DMS153 (cell line): ENCODE measurements at places on chromosomes 5 and 9.

GRCh38 chr9:22622815-22623214 is 176.2 kb downstream of the DMRTA1 start:
- no peak for DNase-seq

DNA sequence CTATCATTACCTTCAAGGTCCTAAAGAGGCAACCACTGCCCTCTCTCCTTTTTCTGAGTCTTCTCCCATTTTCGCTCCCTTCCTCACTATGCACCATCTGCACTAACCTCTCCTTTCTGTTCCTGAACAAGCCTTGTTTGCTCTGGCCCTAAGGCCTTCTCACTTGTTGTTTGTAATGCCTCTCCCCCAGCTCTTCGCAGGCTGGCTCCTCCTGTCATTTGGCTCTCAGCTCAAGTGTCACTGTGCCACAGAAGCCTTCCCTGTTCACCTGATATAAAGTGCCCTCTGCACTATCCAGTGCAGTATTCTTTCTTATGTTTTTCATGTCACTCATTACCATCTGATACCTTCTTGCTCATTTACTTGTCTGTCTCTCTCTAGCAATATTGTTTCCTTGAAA is 303.7 kb downstream of the KCNN2 start:
- DNase-seq, result no peak

DNA sequence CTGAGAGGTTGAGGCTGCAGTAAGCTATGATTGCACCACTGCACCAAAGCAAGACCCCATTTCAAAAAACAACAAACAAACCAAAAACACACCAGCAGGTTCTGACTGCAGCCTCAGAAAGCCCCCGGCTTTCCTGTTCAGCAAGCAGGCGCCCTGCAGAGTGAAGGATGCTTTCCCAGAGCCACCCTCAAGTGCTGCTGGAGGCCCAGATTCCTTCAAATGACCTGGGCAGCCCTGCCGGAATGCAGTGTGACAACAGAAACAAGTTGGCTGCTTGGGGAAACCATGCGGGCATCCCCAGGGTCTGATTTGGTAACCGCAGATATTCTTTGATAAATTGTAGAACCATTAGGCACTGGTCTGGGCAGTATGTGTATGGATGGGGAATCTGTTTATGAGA is 35.7 kb upstream of the GNE start:
- DNase-seq, result no peak

- DNase-seq, result no peak
Measured at GRCh38 chr5:108543486-108543885, 161.6 kb upstream of the FBXL17 start.

- no peak for DNase-seq
Measured at GRCh38 chr9:126545106-126545505, 68.6 kb upstream of the LMX1B start.

DNA sequence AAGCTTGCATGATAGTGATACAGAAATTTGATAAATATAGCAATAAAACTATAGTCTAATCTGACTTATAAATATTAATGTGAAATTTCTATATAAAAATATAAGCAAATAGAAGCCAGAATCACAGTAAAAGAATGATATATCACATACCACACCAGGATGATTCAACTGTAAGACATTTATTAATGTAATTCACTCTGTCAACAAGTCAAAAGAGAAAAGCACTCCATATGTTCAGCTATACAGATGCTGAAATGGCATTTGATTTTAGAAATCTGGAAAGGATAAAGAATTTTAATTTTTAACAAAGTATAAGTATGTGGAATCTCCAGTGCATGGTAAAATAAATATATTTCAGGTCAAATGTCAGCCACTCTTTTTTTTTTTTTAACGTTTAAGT is 372.4 kb downstream of the KCNN2 start:
- DNase-seq, result no peak

DNA sequence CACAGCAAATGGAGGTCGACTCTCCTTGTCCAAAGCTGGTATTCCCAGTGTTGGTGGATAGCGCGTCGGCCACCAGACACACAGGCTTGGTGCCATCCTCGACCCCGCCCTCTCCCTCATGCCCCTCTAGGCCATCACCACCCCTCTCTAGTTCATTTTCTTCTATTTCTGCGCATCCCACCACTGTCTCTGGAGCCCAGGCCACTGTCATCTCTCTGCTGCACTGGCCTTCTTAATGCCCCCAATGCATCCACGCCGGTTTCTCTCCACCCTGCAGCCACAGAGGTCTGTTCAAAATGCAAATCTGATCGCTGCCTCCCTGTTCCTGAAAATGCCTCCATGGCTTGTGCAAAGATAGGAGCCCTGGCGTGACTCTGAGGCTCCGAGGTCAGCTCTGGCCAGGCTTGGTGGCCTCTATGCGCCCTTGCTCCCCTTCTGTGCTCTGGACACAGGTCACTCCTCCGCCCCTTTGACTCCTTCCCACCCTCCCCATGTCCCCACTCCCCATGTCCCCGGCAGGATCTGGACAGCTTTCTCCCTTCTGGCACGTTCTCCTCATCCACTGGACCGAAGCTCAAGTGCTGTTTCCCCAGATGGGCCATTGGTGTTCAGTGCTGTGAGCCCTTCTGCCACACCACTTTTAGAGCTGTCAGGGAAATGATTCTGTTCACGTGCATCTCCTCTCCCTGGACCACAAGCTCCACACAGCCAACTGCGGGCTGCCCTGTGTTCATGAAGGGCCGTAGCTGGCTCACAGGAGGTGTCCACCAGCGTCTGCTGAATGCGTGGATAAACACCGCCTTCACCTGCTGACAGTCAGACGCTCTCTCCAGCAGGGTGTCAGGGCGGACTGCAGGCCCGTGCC is 59.5 kb upstream of the RNF130 start:
- no peak for DNase-seq

GRCh38 chr5:178306430-178307225 is 74.0 kb upstream of the PHYKPL start:
- DNase-seq, result no peak

DNA sequence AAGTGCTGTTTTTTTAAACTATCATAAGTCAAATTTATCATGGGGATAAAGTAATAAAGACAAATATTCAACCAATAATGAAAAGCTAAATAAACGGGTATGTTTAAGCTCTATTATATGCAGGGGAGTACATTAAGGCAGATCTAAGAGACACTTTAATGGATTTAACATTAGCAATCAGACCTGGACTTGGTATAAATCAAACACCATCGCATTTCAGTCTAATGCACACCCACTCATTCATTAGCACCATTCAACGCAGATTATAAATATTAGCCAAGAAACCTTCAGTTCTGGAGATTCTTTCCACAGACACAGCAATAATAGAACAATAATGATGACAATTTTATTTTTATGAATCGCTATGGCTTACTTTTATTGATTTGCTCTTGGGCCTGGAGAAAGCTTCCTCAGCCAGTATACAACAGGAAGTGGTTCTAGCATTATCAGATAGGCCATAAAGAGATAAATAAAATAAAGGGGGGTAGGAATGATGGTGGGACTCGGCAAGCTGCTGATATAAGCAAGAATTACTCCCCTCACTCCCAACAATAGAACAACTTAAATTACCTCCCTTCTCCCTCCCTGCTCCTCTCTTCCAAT is 172.2 kb downstream of the PSAT1 start:
- no peak for DNase-seq

DNA sequence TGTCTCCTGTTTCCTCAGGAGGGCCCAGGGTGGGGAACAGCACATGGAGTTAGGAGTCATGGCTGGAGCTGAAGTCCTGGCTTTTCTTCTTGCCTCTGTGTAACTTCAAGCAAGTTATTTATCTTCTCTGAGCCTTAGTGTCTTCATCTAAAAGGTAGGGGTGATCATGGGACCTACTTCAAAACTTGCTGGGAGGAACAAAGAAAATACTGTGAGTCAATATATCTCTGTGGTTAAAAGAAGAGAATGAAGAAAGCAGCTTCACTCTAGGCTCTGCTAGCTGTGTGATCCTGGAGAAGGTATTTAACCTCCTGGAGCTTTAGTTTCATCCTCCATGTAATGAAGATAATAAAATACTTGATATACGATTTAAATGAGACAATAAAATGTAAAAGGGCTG is 26.5 kb downstream of the AFAP1L1 start:
- no peak for DNase-seq

DNA sequence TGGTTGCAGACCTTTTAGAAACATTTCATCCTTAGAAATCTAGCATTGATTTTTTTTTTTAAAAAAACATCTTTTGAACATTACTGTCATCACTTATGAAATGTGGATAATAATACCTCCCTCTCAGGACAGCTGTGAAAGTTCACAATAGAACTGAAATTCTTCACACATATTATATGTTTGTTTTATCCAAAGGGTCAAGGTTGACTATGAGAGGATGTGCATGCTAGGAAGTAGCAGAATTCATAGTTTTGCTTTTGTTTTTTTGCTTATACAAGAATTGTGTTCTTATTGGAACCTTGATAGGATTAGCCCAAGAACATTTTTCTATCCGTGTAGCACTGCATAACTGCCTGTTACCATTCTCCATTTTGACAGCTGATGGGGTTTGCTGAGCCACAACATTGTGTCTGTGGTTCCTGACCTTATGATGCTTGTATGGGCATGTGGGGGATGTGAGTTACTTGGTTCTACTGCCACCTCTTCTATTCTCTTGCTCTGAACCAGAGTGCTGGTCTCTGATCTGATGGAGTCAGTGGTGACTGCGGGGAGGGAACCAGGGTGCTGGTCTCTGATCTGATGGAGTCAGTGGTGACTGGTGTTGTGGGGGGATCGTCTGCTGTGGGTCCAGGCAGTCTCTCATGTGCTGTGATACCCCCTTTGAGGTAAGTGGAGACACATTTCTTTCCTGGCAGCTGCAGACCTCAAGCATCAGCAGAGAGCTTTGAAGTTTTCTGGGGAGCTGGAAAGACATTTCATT is 27.1 kb upstream of the ACTBL2 start:
- no peak for DNase-seq

DNA sequence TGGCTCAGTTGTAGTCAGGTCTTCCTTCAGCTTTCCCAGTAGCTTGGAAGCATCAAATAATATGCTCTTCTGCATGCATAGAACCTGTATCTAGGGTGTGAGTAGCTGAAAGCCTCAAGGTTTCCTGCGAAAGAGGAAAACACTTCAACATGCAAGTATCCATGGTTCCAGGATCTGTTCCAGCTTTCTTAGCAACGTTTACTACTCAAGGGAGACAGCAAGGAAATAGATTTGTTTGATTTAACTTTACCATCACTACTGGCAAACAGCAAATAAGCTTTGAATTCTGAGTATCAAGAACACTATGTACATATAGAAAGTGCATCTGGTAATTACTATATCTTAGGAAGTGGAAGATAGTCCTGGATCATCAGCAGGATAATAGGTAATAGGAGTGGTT is 341.0 kb downstream of the PRR16 start:
- no peak for DNase-seq

DNA sequence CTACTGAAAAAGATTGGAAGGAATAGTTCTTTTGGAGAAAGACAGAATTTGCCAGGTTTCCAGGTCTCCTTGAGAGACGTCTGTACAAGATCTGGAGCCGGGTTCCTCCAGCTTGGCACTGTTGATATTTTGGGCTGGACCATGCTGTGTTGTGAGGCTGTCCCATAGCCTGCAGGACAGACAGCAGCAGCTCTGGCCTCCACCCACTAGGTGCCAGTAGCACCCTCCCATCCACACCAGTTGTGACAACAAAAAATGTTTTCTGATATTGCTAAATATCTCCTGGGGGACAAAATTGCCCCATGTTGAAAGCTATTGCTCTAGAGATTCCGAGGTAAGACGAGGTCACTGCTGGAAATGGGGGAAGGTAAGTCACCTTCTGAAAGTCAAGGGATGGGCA is 287.7 kb upstream of the DAP start:
- DNase-seq, result no peak

DNA sequence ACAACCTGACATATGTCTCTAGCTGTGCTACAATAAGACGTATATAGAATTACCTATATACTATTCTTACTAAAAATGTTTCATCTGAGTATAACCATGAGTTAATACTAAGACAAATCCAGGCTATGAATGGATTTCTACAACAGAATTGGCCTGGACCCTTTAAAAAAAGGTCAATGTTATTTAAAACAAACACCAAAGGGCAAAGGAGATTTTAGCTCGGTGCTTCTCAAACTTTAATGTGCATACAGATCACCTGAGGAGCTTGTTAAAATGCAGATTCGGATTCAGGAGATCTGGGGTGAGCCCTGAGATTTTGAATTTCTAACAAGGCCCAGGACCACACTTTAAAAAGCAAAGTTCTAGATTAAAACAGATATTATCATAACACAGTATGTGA is 6.5 kb downstream of the TNFSF8 start:
- DNase-seq, result no peak

GRCh38 chr5:130912088-130912487 is 253.0 kb downstream of the HINT1 start:
- DNase-seq, result no peak

DNA sequence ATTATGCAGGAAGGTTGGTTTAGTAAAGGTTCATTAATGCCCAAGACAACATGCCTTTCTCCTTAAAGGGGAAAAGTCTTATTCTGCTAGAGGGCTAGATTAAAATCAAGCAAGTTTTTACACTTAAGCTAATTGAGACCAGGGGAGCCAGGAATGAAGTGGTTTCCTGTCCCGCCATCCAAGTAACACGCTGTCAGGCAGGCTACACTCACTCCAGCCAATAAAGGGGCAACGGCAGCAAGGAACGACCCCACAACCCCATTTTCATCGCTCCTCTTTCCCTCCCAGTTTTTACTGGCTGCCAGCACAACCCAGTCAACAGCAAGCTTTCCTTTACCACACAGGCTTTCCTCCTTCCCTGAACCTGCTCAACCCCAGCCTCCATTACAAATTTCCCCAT is 225.1 kb downstream of the DCP2 start:
- no peak for DNase-seq

DNA sequence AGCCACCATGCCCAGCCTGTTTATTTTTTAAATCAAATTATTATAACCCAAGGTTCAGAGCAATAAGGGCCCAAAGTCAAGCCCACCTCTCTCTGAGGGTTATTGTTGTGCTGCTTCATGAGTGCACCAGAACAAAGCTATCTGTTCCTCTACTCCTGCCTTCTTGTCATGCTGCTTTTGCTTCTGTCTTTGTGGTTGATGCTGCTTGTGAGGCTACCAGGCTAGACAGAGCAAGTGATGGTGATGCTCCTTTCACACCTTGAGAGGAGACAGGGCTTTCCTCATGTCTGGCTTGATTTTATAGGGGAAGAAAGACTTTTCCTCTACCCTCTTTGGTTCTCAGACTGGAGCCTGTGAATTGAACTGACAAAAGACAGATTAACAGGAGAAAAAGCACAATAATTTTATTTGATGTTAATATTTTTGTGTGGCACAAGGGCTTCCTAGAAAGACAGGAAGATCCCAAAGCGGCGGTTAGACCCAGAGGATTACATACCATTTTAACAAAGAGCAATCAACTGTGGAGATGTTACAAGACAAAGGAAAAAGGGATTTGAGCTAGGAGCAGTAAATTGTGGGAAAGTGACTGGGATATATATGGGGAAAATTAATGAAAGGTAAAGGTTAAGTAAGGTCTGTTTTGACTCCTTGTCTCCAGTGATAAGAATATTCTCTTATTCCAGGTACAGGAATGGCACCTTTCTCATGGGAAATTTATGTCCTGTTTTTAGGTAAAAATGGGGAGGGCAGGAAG is 4.4 kb upstream of the CD180 start:
- DNase-seq, result no peak
